Upper lobe of left lung (tissue), 6 donors: ENCODE measurements at places on chromosomes 11 and 22. TPM values are rescaled to one million over a fixed set of nuclear protein-coding genes. Genes with fewer than 3 reads are reported as not detected.

GRCh38 chr22:29917052-29917902 lies 34.3 kb downstream of the MTMR3 start:
- peaks cover 22% of the 10 kb centered on the region for H3K4me1 ChIP-seq
- H3K36me3 ChIP-seq, result no peaks in the 10 kb centered on the region

- H3K4me1 ChIP-seq, result peaks cover 16% of the 10 kb centered on the region
- no peak for DNase-seq
- no peak overlapping the region for H3K27ac ChIP-seq
- no peaks in the 10 kb centered on the region for H3K27me3 ChIP-seq
- H3K36me3 ChIP-seq, result peaks cover 6% of the 10 kb centered on the region
These were observed 4.9 kb downstream of the UBE2L6 start for GRCh38 chr11:57562596-57562995.

- no peaks in the 10 kb centered on the region for H3K27me3 ChIP-seq
- no peak overlapping the region for H3K4me3 ChIP-seq
- H3K27ac ChIP-seq, result no peak overlapping the region
These were observed 145.5 kb downstream of the LARGE1 start for GRCh38 chr22:33774781-33775180.

DNA sequence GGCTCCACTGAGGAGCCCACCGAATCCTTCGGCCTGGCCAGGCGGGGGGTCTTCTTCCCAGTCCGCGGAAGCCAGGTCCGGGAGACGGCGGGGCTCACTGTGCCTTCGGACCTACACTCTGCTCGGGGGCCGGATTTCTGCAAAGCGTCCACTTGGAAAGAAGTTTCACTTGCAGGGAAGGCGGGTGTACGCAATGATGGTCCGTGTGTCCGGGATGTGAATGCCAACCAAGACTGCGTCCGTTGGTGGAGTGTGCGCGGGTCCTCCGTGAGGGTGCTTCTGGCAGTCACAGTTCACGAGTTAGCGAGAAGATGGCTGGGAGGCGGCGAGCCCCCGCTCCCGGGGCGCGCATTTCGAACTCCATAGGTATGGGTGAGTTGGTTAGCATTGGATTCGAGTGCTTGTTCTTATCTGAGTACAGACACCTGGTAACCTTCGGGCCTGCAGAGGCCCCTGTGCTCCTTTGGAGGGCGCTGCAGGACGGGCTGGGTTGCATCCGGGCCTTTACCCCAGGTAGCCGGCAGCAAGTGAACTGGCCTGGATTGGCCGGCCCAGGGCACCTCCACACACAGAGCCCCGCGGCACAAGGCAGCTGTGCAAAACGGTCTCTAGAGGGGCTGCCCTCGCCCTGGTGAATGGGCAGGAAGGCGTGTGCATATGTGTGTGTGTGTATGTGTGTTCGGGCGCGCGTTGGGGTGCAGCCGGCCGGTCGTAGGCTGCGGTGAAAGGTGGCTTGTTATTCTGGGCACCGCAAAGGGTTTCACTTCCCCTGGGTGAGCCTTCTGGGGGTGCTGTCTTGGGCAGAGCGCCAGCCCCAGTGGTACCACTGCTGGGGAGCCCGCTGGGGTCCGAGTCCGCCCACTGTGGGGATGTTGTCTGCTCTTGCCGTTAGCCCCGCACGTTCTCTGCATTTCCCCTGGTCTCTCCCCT lies 13.3 kb upstream of the CYP2R1 start:
- no peaks in the 10 kb centered on the region for H3K27me3 ChIP-seq
- H3K4me1 ChIP-seq, result peaks cover 28% of the 10 kb centered on the region
- no peaks in the 10 kb centered on the region for H3K36me3 ChIP-seq
- H3K27ac ChIP-seq, result peak overlapping the region; percentile 65
- peak overlapping the region; percentile 55 for H3K4me3 ChIP-seq

GRCh38 chr22:41425660-41426365 lies 20.8 kb downstream of the TOB2 start:
- H3K4me1 ChIP-seq, result peaks cover 7% of the 10 kb centered on the region
- H3K36me3 ChIP-seq, result no peaks in the 10 kb centered on the region
- no peaks in the 10 kb centered on the region for H3K27me3 ChIP-seq
- no peak overlapping the region for H3K4me3 ChIP-seq
- peak overlapping the region; percentile 35 for H3K27ac ChIP-seq

DNA sequence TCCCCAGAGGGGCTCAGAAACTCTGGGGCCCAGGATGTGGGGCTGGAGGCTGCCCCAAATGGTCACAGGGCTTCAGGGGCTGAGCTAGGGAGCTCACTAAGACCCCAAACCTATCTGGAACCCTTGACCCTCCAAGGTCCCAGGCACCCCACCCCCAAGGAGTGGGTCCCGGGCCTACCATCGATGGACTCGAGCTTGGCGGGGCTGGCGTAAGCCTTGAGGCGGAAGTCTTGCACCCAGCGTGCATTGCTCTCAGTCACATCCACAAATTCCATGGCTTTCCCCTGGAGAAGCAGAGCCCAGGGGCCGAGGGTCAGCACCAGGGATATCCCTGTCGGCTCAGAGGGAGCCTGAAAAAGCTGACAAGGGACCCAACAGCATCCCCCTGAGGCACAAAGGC lies 3.5 kb downstream of the GATD1 start:
- H3K27ac ChIP-seq, result no peak overlapping the region
- H3K4me3 ChIP-seq, result no peak overlapping the region
- H3K27me3 ChIP-seq, result no peaks in the 10 kb centered on the region
- H3K36me3 ChIP-seq, result peaks cover 5% of the 10 kb centered on the region

- DNase-seq, result no peak
- no peaks in the 10 kb centered on the region for H3K4me1 ChIP-seq
- no peak overlapping the region for H3K27ac ChIP-seq
- no peaks in the 10 kb centered on the region for H3K27me3 ChIP-seq
These were observed 1.7 kb upstream of the OR10S1 start for GRCh38 chr11:123979311-123979710.

- no peak overlapping the region for H3K27ac ChIP-seq
- peak; percentile 61 for DNase-seq
- no peaks in the 10 kb centered on the region for H3K36me3 ChIP-seq
- no peaks in the 10 kb centered on the region for H3K4me1 ChIP-seq
These were observed 28.5 kb downstream of the LRP4 start for GRCh38 chr11:46889689-46890475.

DNA sequence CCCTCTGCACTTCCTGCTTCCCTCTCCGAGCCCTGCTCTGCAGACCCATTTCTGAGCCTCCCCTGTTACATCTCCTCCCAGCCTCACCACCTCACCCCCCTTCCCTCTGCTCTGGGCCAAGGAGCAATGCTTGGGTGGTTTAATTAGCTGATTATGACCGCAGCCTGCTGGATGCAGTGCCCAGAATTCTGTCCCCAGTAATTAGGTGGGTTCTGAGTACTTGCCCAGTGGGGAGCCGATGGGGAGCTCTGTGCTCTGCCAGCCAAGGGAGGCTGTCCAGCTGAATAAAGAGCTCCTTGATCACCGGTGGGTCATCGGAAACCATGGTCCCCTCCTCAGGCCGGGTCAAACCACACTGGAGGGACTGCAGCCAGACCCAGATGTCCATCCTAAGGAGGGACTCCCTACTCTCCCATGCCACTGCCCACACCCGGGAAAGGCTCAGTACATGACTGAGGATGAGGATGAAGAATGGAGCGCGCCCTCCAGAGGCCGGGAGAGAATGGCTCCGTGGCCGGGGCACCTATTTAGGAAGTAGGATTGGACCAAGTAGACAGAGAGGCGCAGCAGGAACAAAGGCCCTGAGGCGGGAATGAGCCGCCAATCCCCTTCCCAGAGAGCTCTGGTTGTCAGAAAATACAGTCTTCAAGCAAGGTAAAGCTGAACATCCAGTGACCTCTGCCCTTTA lies 9.1 kb downstream of the ARRB1 start:
- H3K27me3 ChIP-seq, result no peaks in the 10 kb centered on the region
- H3K4me1 ChIP-seq, result peaks cover 100% of the 10 kb centered on the region
- H3K27ac ChIP-seq, result peak overlapping the region; percentile 95

DNA sequence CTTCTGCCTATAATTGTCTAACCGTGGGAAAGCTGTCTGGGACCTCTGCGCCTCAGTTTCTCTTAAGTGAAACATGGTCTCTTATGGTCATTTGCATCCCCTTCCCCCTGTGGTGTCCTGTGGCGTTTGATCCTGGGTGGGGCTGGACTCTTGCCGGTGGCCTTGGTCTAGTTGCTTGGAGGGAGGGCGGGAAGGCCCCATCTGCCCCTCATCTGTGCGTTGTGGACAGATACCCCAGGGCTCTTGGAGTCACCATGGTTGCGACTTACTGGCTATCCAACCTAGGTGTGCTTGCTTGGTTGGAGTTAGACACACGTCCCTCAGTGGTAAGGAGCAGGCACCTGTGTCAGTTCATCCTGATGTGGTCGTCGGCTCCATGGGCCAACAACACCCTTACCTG lies 15.2 kb downstream of the SHANK3 start:
- no peaks in the 10 kb centered on the region for H3K36me3 ChIP-seq
- H3K27ac ChIP-seq, result no peak overlapping the region
- no peak for DNase-seq
- H3K4me3 ChIP-seq, result no peak overlapping the region

OR51E2 gene
- total RNA-seq, result not detected

OR52D1 gene
- not detected for total RNA-seq

GAL3ST1 gene
- 8.4 TPM for total RNA-seq

PAX6 gene
- total RNA-seq, result not detected

NLRP10 gene
- total RNA-seq, result not detected

PACSIN3 gene
- total RNA-seq, result 61.6 TPM

TSPO gene
- 127 TPM for total RNA-seq

UBQLNL gene
- total RNA-seq, result 5.2 TPM

YDJC gene
- total RNA-seq, result 22.3 TPM
